ENCODE measurements at places on chromosomes 3 and 15.

GRCh38 chr3:44995142-44995770 lies 19.2 kb downstream of the EXOSC7 start:
- DNase-seq = no peak

DNA sequence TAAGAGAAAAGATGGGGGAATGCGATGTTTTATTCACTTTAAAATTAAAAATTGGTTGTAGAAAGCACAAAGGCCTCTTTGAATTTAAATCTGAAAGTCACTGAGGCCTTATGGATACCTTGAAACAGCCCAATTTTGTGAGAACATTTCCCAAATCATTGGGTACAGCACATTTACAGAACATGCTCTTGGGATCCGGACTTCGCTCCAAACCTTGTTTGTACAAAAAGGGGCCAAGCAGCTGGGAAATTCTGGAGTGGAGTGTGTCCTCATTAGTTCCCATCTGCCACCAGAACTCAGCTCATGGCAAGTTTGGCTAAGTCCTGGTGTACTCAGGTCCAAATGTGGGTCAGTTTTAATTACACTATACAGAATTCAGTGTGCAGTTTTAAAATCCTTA lies 254.2 kb downstream of the ZBTB20 start:
- no peak for DNase-seq

GRCh38 chr15:39579487-39580116 lies 1.3 kb upstream of the THBS1 start:
- DNase-seq = peak; percentile 85

- DNase-seq = no peak
These were observed 113.9 kb upstream of the MRPL3 start for GRCh38 chr3:131616719-131617118.

- DNase-seq = no peak
These were observed 9.8 kb upstream of the CLPX start for GRCh38 chr15:65194826-65195547.

DNA sequence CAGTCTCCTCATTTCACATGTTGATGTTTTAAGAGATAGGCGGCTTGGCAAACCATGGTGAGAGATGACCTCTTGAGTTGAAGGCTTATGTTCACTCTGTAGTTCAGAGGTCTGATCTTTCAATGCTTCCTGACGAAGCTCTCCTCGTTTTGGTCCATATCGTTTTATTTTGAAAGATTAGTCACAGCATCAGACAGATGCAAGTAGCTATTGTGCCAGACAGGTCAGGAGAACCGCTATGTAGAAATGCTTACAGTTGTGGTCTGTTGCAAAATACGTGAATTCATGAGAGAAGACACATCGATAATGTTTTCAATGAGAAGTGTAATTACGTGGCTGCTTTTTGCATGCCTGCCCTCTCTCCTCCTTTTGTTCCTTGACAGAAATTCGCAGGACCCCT lies 47.5 kb downstream of the CHL1 start:
- no peak for DNase-seq

- no peak for DNase-seq
These were observed 28.4 kb upstream of the MAGI1 start for GRCh38 chr3:66066963-66067617.

- no peak for DNase-seq
These were observed 201.9 kb upstream of the ARPP21 start for GRCh38 chr3:35437381-35437780.

DNA sequence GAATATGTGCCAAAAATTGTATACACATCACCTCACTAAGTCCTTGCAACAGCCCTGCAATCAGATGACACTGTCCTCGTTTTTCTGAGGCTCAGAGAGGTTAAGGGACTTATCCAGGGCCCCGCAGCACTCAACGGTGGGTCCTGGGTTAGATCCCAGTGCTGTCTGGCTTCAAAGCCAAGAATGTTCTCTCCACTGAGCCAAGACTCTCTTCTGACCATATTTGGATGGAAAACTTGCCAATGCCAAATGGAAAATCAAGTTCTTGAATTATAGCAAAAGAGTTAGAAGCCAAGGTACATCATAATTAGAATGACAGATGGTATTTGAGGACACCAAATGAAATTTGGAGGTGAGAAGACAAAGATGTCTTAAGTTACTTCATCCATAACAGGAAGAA lies 75.9 kb downstream of the NCEH1 start:
- DNase-seq = no peak

- no peak for DNase-seq
These were observed 89.4 kb upstream of the HES1 start for GRCh38 chr3:194046531-194046930.

DNA sequence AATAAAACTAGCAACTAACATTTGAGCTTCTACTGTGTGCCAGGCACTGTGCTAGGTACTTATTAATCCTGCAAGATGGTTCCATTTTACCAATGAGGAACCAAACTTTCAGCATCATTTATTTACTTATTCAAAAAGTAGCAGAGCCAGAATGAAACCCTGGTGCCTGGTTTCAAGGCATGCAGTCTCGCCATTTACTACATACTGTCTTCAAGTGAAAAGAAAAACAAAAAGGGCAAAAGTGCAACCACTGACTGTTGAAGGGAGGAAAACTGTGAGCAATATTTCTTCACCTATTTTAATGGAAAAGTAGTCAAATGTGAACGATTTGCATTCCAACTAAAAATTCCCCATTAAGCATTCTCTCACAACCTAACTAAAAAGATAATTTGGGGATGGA lies 8.7 kb downstream of the DCUN1D1 start:
- DNase-seq = no peak

- DNase-seq = no peak
These were observed 11.7 kb downstream of the MRPS11 start for GRCh38 chr15:88479169-88479568.

DNA sequence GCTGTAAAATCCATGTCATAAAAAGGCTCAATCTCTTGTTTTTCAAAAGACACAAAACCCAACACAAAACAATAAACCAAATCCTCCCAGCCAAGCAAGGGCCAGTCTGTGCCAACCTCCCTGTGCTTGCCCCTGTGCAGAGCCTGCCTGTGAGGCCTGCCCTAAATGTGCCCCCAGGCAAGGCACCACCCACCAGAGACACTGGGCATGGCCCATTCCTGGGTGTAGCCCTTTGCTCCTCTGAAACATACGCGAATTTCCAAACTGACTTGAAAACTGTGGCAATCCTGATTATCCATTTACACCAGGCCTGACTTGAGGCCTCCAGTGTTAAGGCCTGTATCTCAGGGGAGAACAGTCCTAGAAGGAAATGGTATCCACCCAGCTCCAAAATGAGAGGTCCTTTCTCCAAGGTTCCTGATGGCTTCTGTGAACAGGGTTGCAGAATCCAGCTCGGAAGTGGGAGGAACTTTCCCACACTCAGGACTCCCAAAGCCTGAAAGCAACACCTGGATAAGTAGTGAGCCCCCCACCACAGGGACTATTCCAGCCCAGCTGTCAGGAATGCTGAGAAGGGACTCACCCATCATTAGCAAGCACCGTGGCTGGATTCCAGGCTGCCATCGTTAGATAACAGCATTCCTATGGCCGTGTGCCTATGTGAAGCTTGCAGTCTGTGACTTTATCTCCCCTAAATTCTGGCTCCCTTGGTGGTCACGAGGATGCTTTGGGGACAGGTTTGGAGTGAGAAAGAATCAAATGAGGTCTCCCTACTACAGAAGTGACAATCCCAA lies 61.8 kb downstream of the CACNA2D2 start:
- no peak for DNase-seq

- no peak for DNase-seq
These were observed 6.2 kb upstream of the OCA2 start for GRCh38 chr15:28105224-28105791.

DNA sequence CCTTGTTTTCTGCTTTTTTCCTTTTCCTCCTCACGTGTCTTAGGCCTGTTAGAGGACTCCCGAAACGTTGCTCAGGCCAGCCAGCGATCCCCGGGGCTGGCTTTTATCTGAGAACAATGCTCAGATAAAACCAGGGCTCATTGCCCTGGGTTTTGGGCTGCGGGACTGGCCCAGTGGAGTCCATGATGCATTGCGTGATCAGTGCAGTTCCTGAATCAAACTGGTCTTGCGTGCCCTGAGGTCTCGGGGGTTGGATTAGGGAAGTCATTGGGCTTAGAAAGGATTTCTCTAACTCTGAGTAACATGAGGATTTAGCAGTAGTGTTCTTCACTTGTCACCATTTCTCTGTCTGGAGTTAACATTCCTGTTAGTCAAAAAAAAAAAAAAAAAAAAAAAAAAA lies 66.3 kb downstream of the CCR1 start:
- DNase-seq = no peak

DNA sequence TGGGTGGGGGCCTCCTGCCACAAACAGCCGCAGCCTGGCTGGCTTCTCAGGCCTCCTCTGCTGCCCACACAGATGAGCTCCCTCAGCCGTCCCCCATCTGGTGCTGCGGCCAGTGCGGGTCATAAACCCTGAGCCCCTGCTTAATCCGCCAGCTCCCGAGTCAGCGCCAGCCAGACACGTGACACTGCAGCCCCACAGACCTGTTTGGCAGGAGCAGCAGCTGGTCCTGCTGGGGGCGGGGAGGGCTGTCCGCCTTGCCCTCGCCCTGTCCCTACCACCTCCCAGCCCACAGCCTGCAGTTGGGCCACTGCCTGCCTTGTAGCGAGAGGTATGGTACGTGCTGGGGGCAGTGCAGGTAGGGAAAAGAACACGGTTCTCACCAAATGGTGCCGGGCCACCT lies 86.2 kb downstream of the IQSEC1 start:
- no peak for DNase-seq

DNA sequence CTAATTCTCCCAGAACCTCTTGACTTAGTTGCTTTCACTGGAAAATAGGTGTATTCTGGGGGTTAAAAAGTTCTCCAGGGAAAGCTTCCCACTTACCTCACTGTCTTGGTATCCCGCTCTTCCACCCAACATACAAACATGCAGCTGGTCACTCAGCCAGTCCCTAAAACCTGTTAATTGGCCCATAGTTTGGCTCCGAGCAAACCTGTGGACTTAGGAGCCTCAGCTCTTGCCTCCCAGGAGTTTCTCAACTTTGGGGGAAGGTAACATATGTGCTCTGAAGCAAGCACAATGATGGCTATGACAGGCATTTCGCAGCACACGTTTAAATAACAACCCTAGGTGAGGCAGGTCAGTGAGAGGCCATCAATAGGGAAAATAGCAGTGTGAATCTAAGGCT lies 25.8 kb upstream of the LRRFIP2 start:
- no peak for DNase-seq
